Mesendoderm (in vitro differentiated cells): ENCODE measurements at places on chromosomes 16 and 17.
A peak's percentile ranks its signal among the peaks of the same experiment; 100 is the strongest.

- H3K36me3 ChIP-seq, result no peaks in the 10 kb centered on the region
- no peak overlapping the region for H3K27ac ChIP-seq
- H3K27me3 ChIP-seq, result no peaks in the 10 kb centered on the region
- no peak overlapping the region for H3K4me3 ChIP-seq
- DNase-seq, result peak; percentile 45
Observed at GRCh38 chr17:39077866-39078265, 73.6 kb downstream of the PLXDC1 start.

DNA sequence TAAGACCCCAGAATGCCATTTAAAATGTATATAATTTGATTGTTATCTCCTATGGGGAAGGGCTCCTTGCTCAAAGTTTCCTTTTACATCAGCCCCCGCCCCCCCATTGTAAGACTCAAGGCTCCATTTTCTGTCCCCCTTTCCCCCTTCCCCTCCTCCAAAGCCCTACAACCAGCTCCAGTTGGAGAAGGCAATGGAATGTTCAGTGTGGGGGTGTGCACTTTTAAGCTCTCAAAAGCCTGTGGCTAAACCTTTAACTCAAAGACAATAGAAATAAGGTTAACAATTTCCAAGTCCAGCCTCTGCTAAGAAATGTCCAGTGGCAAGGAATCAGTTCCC is 114.7 kb downstream of the NOG start:
- no peak overlapping the region for H3K4me3 ChIP-seq
- H3K36me3 ChIP-seq, result no peaks in the 10 kb centered on the region
- H3K27ac ChIP-seq, result no peak overlapping the region
- DNase-seq, result peak; percentile 45
- no peaks in the 10 kb centered on the region for H3K27me3 ChIP-seq

- no peaks in the 10 kb centered on the region for H3K36me3 ChIP-seq
- H3K27me3 ChIP-seq, result no peaks in the 10 kb centered on the region
- no peak overlapping the region for H3K4me3 ChIP-seq
- H3K4me1 ChIP-seq, result peaks cover 8% of the 10 kb centered on the region
Observed at GRCh38 chr16:11128211-11129141, 127.5 kb downstream of the SOCS1 start.

GRCh38 chr17:50719924-50720794 is 756 bp downstream of the LUC7L3 start:
- H3K27me3 ChIP-seq, result no peaks in the 10 kb centered on the region
- peak overlapping the region; percentile 87 for H3K27ac ChIP-seq
- no peaks in the 10 kb centered on the region for H3K36me3 ChIP-seq
- H3K4me3 ChIP-seq, result peak overlapping the region; percentile 91
- DNase-seq, result no peak
- peaks cover 6% of the 10 kb centered on the region for H3K4me1 ChIP-seq
